ENCODE measurements at places on chromosomes 2 and 18.

GRCh38 chr2:179822540-179822939, 38.9 kb downstream of the ZNF385B start:
- no peak for DNase-seq

DNA sequence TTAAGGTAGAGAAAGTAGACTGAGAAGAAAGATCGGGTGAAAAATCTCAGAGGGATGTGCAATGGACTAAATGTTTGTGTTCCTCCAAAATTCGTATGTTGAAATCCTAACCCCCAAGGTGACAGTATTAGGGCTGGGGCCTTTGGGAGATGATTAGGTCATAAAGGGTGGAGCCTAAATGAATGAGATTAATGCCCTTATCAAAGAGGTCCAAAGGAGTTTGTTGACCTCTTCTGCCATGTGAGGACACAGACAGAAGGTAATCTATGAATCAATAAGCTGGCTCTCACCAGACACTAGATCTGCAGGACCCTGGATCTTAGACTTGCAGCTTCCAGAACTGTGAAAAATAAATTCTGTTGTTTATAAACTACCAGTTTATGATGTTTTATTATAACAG, 2.7 kb upstream of the NMI start:
- no peak for DNase-seq

DNA sequence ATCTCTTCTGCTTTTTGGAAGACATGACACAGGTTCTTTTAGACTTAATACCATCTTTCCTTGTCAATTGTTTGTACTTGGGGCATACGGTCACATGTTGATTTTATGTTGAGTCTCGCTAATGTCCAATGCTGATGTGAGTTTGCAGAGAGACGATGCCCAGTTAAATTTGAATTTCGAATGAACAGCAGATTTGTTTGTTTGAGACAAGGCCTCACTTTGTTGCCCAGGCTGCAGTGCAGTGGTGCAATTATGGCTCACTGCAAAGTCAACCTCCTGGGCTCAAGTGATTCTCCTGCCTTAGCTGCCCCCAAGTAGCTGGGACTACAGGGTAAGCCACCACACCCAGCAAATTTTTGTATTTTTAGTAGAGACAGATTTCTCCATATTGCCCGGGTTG, 473.5 kb downstream of the RIT2 start:
- DNase-seq = no peak

- DNase-seq = no peak
These were observed 74.5 kb downstream of the SPATS2L start for GRCh38 chr2:200380833-200381542.

GRCh38 chr2:128421861-128422311, 103.2 kb upstream of the HS6ST1 start:
- DNase-seq = no peak

Data from stimulated activated CD4-positive, alpha-beta T cell treated with anti-CD3 and anti-CD28 coated beads, TNF-alpha, amount 100 ng/mL, for 4 hours (primary cell).